ENCODE measurements at places on chromosomes 16 and 17.

GRCh38 chr16:57386381-57386951 lies 14.2 kb downstream of the CX3CL1 start:
- no peak for DNase-seq

DNA sequence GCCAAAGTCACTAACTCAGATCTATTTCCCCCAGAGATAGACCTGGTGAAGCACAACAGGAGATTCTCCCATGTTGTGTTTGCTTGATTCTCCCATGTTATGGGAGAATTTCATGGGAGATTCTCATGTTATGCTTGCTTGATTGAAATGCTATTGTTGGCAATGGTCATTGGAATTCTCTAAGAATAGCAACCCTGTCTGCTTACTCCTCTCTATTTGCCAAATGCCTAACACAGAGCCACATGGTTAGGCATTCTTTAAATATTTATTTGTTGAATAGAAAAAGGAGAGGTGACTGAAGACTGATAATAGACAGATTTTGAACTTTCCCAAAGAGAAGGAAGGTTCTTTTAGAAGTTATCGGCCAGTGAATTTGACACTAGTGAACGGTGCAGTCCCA lies 111.5 kb upstream of the MPHOSPH6 start:
- no peak for DNase-seq

DNA sequence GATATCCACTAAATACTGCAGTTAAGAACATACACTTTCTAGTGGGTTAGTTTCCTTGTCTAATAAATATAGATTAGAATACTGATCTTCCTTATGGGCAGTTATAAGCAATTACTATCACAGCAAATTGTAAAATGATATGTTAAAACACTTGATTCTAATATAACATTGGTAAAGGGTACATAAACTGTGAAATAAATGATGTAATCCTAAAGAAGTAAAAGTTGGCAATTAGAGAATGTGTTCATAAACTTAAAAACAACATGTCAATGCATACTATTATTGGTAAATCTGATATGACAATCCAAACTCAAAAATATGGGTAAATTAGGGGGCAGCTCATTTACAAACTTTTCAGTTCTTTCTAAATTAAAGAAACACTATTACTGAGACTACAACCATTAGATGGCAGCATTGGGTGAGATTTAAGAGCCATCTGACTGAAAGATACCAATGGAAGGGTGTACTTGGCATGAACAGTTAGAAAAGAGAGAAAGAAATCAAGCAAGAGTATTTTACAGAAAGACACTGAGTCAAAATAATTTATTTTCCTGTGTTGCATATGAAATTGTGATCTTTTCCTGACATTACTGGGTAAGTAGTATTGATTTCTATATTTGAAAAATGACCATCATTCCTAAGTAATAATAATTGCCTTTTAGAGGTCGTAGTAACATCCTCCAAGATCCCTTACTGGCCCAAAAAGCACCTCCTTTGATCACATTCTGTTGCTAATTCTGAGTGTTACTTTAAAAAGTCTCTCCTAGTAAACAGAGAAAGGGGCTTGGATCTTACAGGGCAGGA lies 119.6 kb downstream of the SPAG9 start:
- peak; percentile 35 for DNase-seq

- no peak for DNase-seq
Observed at GRCh38 chr16:55073830-55074229, 143.2 kb downstream of the IRX5 start.

GRCh38 chr17:35906926-35907637 lies 23.5 kb downstream of the RDM1 start:
- no peak for DNase-seq

DNA sequence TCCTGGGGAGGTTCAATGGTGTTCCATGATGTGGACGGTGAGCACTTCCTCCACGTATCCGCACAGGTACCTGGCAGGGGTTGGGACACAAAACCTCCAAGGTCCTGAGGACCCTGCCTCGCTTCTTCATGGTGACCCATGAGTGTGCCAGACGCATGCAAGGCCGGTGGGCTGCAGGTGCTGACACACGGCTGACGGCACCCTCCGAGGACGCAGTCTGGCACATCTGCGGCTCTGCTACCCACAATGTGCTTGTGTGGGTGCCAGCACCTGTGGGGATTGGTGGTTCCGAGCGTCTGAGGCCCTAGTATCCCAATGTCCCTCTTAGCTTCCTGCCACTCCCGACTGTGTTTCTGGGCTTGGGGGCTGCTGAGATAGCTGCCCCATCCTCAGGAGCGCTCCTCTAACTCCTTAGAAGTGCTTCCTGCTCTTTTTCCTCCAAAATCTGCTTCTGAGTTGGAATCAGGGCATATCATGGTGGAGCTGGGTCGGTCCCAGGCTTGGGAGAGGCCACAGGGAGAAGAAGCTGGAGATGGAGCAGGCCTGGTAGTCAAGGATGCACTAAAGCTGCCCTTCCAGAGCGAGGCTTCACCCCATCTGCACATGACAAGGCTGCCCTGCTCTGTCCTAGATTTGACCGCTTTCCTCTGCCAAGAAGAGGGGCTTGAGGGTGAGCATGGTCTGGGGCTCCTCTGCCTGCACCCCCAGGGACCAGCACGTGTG lies 1.6 kb downstream of the CYGB start:
- DNase-seq = no peak
